Activated CD4-positive, alpha-beta memory T cell treated with anti-CD3 and anti-CD28 coated beads for 36 hours (primary cell): ENCODE measurements at places on chromosomes 6 and 20. TPM values are rescaled to one million over a fixed set of nuclear protein-coding genes. Genes with fewer than 3 reads are reported as not detected.

- no peak for DNase-seq
Measured at GRCh38 chr6:92329208-92329847, 1090.0 kb downstream of the EPHA7 start.

DNA sequence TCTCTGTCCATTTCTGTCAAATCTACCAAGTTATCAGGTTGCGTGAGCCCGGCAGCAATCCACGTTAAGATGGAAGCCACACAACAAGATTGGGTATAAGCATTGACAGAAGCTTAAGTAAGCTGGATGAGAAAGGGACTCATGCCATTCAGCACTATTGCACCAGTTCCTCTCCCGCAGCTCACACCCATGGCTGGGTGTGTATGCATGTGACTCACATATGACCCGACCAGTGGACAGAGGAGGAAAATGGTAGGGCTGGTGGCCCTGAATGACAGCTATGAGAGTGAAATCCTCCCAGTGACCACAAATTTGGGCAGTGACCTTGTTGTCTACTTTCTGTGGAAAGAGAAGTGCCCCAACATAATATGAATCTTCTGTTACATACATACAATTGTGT is 113.5 kb downstream of the OTOR start:
- DNase-seq, result no peak

Gene C6orf52
- total RNA-seq, result 2.4 TPM

Gene TSPO2
- not detected for total RNA-seq

Gene HLA-DQA1
- total RNA-seq, result 0.97 TPM
